ENCODE measurements at places on chromosomes 5 and 9.

DNA sequence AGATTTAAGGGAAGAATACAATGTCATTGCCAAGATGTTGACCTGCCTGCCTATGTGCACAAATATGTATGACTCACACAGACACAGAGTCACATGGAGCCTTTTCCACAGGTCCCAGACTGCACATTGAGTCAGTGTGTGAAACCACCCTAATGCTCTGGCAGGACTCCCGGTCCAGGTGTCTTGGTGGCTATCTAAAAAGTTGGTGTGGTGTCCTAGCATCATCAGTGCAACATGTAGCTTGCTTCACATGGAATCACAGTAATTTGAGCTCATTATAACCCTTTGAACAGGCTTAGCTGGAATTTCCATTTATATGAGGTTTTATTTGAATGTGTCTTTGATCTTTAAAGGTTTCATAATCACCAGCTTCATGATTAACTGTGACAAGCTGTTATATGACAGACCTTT lies 10.7 kb downstream of the IFNA5 start:
- no peak for DNase-seq

DNA sequence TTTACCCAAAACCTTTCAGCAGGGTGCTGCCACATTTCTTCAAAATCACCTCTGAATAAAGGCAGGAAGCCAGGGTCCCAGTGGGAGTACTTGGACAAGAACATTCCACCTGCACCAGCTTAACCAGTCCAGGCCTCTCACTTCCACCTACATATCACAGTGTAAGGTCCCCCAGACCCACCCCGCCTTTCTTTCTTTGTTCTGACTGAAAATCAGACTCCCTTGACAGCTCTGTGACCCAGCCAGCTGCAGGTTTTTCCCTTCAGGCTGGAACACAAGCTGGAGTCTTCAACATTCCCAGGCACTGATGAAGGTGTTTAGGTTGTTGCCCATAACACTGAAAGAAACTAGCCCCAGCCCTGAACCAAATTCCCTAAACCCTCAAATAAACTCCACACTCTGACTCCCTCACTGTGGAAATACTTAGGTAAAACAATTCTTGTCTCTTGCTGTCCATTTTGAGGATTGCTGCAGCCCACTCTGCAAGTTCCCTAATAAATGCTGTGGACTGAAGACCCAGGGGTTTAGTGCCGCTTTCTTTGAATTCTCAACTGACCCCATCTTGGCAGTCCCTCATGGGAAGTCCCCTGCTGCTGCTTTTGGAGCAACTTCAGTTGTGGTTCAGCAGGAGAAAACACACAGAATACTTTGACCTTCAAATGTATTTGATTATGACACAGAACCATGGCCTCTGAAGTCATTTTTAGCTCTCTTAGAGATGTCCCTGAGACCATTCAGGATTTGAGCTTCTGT lies 24.8 kb downstream of the P4HA2 start:
- no peak for DNase-seq

DNA sequence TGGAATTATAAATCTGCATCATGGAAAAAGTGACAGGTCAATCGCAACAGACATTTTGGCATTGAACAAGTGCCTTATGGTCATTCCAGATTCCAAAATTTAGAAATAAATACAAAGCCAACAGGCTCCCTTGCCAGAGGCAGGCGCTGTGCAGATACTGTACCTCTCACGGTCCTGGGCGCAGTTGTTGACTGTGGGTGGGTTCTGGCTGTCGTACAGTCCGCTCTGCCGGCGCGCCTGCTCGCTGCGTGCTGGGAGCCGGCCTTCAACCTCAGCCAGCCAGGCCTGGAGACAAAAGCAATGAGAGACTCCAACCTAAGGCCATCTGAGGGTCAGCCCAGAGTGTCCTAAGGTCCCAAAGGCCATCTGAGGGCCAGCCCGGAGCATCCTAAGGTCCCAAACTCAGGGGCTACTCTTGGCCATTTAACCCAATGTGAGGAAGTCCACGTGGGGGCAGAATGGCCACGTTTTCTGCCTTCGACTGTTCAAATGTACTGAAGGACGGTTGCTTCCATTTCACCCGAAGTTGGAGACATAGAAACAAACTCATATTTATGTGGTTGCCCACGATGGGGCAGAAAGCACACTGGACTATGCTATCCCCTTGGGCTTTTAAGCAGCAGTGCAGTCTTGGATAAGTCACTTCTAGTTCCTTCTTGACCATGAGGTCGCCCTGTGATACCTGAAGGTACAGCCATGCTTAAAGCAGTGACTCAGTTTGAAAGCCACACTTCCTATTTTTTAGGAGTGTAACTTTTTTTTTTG lies 65.2 kb downstream of the USP20 start:
- no peak for DNase-seq

DNA sequence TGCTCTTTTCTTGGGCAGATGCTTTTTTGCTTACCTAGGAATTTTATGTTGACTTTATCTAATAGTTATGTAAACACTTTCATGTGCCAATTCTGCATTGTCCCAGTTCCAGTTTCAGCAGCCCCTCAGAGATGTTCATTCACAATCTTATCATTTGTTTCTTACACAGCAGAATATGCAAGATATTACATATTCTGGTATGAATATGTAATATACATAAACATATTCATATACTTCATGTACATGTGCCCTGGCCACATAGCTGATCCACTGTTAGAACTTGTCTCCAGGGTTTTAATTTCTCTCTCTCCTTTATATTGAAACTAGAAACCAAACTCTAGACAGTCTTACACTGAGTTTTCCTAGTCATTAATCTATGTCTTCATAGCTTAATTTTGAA lies 90.2 kb upstream of the PARP8 start:
- no peak for DNase-seq

DNA sequence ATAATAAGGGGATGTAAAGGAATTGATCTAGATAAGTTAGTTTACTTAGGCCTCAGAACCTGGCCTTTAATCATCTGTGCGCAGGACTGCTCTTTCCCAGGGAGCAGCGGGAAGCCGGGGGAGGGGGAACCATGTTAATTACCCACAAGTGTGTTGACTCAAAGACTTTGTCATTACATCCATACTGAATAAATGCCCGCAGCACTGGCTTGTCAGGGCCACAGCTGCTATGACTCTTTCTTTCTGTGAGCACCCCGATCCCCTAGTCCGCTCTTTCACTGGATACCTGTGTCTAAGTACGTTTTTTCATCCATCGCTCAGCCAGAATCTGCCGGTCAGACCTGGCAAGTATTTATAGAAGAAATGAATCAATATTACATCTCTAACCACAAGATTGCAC lies 249.3 kb upstream of the DMRT1 start:
- DNase-seq, result no peak

DNA sequence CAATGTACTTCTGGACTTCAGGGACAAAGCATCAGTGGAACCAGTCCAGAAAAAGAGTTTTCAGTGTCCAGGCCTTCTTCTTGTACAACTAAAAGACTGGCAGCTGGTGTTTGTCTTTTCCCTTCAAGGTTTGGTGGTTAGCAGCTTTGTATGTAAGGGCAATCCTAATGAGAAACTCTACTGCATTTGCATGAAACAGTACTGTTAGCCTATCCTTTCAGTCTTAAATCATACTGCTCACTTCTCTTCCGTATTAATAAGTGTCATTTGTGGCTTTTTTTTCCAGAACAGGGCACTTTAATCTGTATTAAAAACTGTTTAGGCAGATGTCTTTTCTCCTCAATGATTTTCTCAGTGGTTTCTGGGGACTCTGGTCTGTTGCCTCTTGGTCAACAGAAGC lies 48.9 kb downstream of the FAM174A start:
- DNase-seq, result no peak

- DNase-seq, result no peak
These were observed 42.1 kb downstream of the DTWD2 start for GRCh38 chr5:118946138-118946800.

GRCh38 chr9:98783518-98784226 lies 12.7 kb downstream of the ANKS6 start:
- no peak for DNase-seq

Data from stimulated activated CD4-positive, alpha-beta T cell treated with anti-CD3 and anti-CD28 coated beads, Interleukin-4, amount 100 ng/mL, for 4 hours (primary cell).